ENCODE measurements at places on chromosomes 6 and 20.

GRCh38 chr6:169971081-169971861 is 219.8 kb downstream of the ERMARD start:
- ATAC-seq = peak; percentile 5

DNA sequence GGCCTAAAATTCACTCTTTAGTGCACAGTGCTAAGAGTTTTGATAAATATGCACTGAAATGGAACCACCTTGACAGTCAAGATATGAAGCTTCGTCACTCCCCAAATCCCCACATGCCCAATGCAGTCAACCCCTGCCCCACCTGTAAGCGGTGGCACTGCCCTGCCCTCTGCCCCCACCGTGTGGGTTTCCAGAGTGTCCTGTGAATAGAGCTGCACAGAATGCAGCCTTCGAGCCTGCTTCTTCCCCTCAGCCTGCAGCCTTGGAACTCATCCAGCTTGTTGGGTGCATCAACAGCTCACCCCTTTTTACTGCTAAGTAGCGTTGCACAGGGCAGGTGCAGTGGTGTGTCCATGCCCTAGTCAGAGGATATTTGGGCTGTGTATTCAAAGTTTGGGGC is 216.3 kb downstream of the SYNDIG1 start:
- no peak for ATAC-seq

DNA sequence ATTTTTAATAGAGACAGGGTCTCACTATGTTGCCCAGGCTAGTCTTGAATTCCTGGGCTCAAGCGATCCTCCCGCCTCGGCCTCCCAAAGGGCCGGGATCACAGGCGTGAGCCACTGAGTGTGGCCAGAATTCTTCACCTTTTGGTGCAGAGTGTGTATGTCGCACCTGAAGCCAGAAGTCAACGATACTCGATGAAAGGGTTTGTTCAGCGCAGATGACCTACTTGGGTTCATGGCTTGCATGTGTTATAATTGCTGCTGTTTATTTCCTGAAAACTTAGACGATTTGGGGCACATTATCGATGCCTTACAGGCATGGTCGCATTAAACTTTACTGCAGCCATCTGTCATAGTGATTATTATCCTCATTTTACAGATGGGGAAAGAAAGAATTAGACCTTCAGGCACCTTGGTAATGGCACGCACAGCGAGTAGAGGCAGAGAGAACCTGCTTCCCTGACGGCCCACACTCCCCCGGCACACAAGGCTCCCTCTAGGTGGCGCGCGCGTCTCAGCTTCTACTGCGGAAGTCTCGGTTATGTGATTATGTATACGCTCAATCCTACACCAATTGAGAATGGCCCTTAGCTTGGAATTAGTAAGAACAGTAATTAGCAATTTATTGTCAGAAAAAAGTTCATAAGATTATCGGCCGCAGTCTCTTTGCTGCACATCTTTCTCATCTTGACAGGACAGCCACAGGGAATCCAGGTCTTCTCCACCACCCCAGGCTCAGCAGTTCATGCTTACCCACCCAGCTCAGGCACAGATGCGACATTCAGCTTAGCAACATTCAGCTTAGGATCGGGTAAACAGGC is 212.8 kb upstream of the PROKR2 start:
- ATAC-seq = peak; percentile 93

DNA sequence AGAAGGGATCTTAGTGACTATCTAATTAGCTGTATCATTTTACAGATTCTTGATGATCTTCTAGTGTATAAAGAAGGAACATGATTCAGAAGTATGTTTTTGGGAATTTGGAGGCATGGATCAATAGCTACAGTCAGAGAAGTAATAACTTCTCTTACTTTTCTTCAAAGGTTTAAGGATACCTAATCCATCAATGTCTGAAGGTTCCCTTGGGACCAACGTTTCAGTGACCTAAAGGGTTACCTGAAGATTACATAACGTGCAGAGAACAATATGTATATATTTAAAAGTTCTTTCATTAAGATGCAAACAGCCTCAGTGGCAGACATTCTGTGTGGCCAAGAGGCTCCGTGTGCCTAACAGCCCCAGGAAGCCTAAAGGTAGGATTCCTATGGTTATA is 3.2 kb downstream of the HDAC2 start:
- no peak for ATAC-seq

GRCh38 chr20:9441948-9442347 is 72.4 kb upstream of the LAMP5 start:
- no peak for ATAC-seq

DNA sequence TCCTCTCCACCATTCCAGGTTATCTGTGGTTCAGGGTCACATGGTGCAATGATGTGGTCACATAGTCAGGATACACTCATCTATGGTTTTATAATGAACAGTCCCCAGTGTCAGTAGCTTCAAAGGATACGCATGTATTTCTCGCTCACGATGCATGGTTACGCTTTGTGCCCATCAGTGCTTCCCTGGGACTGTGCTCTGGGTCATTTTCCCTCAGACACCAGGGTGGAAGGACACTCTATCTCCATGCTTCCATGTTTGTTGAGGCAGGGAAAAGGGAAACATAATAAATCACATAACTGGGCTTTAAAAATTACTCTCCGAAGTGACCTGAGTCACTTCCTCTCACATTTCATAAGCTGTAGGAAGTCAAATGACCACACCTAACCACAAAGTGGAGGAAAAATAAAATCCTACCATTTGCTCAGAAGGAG is 394.8 kb upstream of the NOX3 start:
- ATAC-seq = no peak

- no peak for ATAC-seq
These were observed 82.6 kb downstream of the PROKR2 start for GRCh38 chr20:5234158-5234557.

DNA sequence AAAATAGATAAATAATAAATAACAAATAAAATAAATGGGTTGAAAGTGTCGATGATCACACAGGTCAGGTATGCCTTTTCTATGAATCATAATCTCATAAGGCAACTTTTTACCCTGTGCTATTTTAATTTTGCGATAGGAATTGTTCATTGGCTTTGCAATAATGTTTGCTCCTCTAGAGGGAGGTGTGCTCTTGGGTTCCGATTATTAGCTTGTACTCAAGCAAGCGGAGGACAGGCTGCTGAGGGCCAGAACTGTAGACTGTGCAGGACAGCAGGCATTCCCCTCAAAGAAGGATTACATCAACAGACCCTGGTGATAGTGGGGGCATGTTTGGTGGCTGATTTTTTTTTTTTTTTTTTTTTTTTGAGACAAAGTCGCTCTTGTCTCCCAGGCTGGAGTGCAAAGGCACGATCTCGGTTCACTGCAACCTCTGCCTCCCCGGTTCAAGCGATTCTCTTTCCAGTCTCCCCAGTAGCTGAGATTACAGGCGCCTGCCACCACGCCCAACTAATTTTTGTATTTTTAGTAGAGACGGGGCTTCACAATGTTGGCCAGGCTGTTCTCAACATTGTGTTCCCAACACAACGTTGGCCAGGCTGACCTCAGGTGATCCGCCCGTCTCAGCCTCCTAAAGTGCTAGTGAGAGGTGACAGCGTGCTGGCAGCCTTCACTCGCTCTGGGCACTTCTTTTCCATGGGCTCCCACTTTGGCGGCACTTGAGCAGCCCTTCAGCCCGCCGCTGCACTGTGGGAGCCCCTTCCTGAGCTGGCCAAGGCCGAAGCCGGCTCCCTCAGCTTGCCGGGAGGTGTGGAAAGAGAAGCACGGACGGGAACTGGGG is 35.6 kb downstream of the RIOK1 start:
- no peak for ATAC-seq

DNA sequence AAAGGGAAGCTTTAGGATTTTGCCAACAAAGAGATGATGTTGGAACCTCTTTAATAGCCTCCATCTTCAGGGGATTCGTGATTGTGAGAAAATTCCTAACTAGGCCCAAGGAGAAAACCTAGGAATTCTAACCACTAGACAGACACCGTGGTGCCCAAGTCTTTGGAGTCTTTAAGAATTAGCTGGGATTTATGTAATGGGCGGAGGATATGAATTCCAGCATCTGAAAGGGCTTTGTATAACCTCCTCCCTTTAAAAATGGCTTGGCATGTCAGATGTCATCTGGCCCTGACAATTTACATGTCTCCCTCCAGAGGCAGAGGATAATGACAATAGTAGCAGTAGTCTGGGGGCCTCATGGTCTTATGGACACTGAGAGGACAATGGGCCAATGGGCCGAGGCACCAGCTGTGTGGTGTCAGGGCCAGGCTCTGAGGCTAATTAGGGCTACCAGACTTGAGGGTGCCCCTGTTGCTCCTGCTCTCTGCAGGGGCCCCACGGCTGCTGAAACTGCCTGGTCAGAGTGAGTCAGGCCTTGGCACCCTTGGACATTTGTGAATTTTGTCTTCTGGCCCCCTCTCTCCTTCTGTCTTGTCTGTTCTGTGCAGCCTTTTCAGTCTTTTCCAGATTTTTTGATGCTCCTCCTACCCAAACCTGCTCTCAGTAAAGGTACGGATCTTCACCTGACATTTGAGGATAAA is 113.9 kb downstream of the EDN1 start:
- ATAC-seq = no peak

DNA sequence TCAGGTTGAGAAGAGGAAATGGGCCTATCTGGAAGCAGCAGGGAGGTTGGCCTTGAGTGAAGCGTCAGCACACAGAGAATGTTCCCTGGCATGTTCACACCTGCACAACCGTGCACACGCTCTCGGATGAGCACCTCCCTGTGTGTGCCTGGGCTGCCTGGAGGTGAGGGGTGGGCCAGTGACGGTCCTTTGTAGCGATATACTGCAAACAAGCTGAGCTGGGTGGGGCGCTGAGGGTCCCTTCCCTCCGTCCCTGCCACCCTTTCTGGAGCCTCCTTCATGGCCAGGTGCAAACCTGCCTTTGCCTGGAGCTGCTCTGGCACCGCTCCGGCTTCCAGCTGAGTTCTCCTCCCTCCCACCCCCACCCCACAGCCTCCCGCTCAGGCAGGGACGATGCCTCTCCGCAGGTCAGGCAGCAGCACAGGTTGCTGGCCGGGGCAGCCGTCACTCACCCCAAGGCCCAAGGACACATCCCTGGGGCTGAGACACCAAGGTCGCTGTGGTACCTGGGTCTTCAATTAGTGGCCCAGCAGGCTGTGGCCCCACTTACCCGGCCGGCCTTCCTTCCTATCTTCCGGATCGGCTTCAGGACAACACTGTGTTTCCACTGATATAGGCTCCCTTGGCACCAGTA is 111.6 kb downstream of the ERMARD start:
- ATAC-seq = no peak

GRCh38 chr6:3614918-3615317 is 136.6 kb downstream of the PXDC1 start:
- ATAC-seq = no peak

DNA sequence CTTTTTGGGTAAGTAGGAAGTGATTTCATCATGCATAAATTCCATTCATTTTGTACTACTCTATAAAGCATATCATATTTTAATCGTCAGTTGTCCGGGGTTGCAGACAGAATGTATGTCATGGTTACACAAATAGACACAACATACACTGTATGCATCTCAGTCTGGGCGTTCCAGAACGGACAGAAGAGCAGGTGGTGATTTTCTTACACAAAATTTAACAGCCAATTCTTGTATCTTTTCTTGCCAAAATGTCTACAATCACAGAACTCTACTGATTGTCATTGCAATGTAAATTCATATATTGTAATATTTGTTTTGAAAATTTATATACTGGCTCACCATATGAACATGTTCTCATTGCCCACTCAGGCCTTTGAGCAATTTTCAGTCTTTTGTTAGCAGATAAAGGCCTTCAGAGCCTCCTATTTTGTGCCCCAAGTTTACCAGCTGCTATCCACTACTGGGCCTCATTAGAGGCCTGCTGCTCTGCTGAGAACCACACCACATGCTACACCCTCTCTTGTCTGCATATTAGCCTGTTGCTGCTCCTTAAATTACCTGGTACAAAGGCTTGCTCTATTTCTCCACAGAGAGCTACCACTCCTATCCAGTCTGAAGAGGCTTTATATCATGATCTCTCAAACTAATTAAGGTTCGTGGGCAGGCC is 61.5 kb downstream of the PRDM13 start:
- no peak for ATAC-seq

GRCh38 chr6:30965140-30965601 is 18.3 kb upstream of the MUC21 start:
- ATAC-seq = no peak

- no peak for ATAC-seq
These were observed 43.9 kb upstream of the DEK start for GRCh38 chr6:18308070-18308735.

- ATAC-seq = no peak
These were observed 107.3 kb downstream of the GMPR start for GRCh38 chr6:16345449-16346330.

DNA sequence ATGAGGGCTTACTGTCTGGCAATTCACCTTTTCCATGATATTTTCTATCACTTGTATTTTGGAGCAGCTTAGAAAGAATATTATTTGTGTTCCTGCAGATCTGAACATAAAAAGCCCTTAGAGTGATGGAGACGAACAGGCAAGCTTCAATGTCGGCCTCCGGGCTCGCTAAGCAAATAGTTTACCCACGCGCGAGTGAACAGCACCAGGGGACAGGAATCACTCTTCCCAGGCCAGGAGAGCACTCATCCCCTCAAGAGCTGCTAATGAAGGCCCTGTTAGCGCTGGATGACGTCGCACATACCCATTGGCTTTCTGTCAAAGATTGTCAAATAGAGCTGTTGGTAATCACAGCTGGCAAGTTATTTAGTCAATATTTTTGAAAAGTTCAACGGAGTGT is 395.7 kb downstream of the ZFAND3 start:
- ATAC-seq = no peak

- ATAC-seq = no peak
These were observed 18.9 kb upstream of the SYNJ2 start for GRCh38 chr6:157962601-157963302.

GRCh38 chr6:99289701-99290100 is 59.8 kb downstream of the FAXC start:
- no peak for ATAC-seq

DNA sequence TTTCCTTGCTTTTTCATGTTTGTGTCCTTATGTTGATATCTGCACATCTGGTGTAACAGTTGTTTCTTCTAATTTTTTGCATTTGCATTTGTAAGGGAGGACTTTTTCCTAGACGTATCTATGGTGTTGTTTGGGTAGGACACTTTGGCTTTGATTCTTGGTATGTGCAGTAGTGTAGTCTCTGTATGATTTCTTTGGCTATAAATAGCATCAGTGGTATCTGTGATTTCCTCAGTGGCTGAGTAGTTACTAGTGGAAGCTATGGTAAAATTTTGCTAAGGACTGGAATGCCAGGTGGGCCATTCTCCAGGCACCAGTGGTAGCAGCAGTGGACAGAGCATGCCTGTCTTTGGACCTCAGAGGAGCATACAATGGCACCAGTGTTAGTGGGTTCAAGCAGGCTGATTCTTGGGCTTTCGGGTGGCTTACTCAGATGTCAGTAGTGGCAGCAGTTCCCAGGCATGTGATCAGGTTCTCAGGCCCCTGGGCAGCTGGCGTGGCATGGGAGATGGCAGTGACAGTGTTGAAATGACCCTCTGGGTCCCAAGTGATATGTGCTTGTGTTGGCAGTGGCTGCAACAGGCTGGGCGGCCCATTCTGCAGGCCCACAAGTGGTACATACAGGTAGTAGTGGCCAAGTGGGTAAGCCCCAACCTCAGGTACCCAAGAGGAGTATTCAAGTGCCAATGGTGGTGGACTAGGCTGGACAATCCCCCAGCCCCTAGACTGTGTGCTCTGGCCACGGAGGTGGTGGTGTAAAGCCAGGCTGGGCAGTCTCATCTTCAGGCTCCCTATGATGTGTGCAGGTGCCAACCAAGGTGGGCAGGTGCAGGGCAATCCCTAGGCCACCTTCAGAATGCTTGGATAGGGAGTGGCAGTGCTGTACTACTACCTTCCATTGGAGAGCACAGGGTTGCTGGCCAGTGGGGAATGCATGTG is 54.5 kb downstream of the PLCG1 start:
- no peak for ATAC-seq

- no peak for ATAC-seq
These were observed 82.9 kb upstream of the TSHZ2 start for GRCh38 chr20:52889225-52889624.
